ENCODE measurements at places on chromosomes 1 and 21. TPM values are rescaled to one million over a fixed set of nuclear protein-coding genes. Genes with fewer than 3 reads are reported as not detected.

Gene RRAGC
- total RNA-seq: 25.9 TPM

Gene INAVA
- total RNA-seq: not detected

Gene VHLL
- not detected for total RNA-seq

Gene SERTAD4
- 1.8 TPM for total RNA-seq

Gene CATSPERE
- total RNA-seq: 1.3 TPM

Gene GSTM5
- total RNA-seq: not detected

Gene IGFN1
- total RNA-seq: not detected

Gene BGLAP
- total RNA-seq: not detected

Gene TEKT2
- 0.25 TPM for total RNA-seq

Gene SFN
- 0.16 TPM for total RNA-seq

Gene PEAR1
- total RNA-seq: 11.0 TPM

Gene PRR9
- total RNA-seq: not detected

Gene DNAI4
- 3.4 TPM for total RNA-seq

Gene OR4F29
- not detected for total RNA-seq

Gene FCGR3A
- total RNA-seq: not detected

Gene F13B
- total RNA-seq: not detected

Gene SYT2
- total RNA-seq: not detected

Gene DTL
- total RNA-seq: 10.0 TPM

Gene FAM3B
- total RNA-seq: not detected

Gene ACKR1
- not detected for total RNA-seq

Gene FLG2
- not detected for total RNA-seq

Gene FAM72A
- 2.3 TPM for total RNA-seq

Gene EPHA8
- total RNA-seq: not detected

Gene ZNF683
- total RNA-seq: not detected

Gene KRTAP15-1
- not detected for total RNA-seq

Gene SIK1
- 11.6 TPM for total RNA-seq

Gene CLCNKB
- total RNA-seq: under 0.01 TPM

Gene RIPPLY3
- total RNA-seq: not detected

Gene OR6N1
- total RNA-seq: not detected

Gene CNTN2
- total RNA-seq: not detected

Gene MX1
- total RNA-seq: 41.3 TPM

Gene DNASE2B
- under 0.01 TPM for total RNA-seq

Gene C8A
- not detected for total RNA-seq

Gene INSRR
- not detected for total RNA-seq

Gene LCE3E
- total RNA-seq: not detected
